ENCODE measurements at places on chromosomes 6 and 20.

DNA sequence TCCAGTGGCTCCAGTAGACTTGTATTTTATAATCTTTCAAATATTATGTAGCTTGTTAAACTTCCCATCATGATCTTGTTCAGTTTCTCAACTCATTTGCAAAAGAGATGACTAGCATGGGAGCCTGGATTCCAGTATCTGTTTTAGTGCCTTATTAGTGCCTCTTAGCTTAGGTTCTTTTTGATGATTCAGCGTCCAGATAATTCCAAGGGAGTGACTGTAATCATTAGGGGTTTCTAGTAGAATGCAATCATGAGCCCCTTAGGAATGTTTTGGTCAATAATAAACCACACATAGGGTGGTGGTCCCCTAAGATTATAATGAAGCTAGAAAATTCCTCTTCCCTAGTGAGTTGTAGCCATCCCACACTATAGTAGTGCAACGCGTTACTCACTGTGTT is 7.0 kb downstream of the CD2AP start:
- DNase-seq: no peak

DNA sequence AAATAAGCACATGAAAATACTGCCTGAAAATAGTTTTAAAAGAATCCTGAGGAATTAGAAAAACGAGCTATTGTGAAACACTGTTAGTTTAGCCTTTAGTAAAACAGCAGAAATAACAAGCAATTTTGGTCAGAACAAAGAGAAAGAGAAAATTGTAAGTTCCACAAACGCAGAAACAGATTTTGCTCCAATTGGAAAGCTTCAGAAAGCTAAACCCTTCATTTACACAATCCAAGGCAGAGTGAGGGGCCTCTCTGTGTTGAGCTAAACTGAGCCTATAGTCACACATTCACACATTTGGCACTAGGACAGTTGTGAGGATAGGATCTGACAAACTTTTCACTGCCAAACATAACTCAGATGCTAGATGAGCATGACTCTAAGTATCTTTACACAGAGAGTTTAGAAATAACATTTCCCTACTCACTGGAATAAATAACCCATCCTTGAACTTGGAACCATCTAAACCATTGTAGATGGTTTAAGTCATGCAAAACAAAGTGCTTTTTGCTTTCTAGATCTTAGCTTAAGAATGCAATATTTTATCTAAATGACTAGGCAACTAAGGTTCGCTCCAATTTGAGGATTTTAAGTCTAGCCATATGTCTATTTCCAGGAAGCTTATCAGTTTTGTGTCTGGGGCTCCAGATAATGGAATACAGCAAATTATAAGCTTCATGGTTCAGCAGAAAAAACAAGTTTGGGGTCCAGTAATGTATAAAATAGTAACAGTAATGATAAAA is 122.6 kb downstream of the SGK1 start:
- DNase-seq: no peak

DNA sequence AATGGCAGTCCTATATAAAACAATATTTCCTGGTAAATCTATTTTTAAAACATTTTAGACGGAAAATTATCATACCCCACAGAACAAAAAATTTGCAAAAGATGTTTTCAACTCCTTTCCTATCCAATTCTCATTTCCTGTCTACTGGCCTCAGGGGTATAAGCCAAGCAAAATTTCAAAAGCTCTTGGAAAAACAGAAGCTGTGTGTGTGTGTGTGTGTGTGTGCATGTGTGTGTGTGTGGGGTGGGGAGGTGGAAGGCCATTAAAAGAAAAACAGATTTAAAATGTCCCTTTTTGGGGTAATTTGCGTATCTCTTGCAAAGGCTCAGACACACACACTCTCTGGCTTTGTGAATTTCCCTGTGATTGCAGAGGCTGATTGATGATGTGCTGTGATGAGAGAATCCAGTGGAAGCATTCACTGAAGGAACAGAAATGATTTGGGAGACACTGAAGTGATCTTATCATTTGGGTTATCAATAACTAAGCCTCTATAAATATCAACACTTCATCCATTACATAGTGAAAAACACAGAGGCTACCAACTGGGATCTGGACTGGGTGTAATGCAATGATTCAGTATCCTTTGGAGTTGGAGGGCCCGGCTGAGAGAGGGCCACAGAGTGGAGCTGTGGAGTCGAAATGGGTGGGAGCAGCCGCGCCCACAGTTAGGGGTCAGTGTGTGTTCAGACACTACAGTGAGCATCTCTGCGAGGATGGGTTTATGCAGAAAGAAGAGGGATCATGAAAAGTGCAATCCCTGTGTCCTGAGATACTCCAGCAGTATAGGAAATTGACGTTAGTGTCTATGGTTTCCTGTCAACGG is 106.8 kb upstream of the PREP start:
- DNase-seq: no peak

- no peak for DNase-seq
Observed at GRCh38 chr6:128516514-128516898, 3.9 kb downstream of the PTPRK start.

GRCh38 chr20:13249118-13249797 is 28.2 kb downstream of the ISM1 start:
- DNase-seq: no peak

DNA sequence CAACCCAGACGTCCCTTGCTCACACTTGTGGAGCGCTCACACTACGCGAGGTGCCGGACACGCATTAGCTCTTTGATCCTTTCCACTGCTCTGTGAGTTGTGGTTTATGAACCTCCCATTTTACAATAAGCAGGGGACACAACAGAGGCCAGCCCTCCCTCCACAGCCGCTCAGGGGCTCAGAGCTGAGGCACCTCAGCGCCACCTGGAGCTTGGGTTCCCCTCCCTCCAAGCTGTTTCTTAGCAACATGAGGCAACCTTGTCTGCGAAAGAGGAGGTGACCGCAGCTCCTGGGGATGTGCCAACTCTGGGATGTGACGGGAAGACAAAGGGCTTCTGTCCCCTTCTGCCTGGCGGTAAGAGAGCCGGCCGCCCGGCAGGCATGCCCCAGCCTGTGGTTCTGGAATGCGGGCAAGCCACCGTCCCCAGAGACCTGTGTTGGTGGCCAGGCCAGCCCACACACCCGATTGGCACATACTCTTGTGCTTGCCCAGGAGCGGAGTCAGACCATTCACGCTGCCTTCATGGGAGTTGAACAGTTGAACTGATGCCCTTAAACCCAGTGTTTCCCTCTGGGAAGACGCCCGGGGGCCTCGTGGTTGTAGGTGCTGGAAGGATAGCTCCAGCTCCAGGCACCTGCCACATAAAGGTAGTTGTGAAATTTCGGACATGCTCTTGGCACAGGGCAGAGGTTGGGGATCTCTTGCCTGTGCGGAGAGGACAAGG is 44.5 kb downstream of the RBM38 start:
- DNase-seq: no peak

DNA sequence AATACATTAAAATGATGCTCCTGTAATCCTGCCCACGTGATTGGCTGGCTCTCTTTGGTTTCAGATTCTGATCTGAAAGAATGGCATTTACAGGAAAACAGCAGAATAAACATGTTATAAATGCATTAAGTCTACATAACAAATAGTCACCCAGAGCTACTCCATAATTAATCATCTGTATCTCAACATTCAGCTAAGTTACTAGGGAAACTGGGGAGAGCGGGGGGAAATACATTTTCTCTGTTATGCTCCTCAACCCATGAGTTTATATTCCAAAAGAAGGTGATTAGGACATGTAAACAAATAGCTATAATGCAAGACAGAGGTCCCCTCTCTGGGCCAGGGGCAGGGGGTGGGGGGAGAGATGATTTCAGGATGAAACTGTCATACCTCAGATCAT is 58.5 kb downstream of the MAP7 start:
- no peak for DNase-seq

DNA sequence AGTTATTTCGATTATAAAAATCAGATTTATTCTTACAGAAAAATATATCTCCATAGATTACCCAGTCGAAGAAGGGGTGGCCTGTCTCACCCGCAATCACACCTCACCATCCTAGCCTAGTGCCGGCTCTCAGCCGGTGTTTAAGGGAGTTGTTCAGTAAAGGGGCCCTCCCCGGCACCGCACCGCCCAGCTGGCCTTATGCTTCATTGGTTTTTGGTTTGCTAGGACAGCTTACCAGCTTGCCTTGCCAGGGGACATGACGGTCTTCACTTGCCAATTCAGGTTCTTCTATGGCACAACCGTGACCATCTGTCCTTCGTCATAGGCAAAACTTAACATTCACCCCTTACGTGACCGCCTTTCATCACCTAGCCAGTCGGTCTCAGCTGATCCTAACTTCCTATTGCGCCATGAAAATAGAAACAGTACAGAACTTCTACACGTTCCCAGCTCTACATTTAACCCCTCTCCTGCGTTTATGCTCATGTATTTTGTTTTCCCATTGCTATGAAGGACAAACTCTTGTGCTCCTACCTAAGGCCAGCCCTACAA is 44.7 kb upstream of the SLC22A16 start:
- DNase-seq: no peak

DNA sequence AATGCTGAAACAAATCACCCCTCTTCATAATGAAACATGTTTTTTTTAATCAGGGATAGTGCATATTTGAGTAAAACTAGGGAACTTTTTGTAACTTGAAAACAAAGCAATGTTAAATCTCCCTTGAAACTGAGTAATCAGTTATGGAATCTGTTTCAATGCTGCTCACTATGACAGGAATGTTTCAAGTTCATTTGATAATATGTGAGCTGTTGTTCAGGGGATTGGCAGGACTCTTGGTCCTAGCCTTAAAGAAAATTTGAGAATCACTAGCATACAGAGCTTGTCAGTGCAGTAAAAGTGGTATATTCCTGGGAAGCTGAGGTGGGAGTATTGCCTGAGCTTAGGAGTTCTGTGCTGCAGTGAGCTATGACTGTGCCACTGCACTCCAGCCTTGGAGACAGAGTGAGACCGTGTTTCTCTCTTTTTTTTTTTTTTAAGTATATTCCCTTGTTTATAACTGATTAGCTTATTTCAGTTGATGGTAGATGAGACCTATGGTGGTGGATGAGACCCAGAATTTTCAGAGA is 21.6 kb upstream of the CALHM6 start:
- no peak for DNase-seq

- no peak for DNase-seq
Observed at GRCh38 chr6:119594907-119595306, 245.3 kb upstream of the MAN1A1 start.

DNA sequence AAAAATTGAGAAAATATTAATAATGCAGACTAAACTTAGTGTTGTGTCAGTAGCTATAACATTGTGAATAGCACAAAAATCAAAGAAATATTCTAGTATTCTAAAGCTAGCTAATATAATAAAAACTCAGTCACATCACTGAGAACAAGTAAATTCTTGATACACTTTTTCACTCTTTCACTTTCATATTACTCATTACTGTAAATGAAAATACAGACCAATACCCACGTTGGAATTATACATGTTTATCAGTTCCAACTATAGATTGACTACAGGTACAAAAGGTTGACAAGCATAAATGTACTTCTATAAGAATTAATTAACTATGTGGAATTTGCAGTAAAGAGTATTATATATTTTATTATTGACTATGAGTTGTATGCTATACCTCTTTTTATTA is 1043.4 kb upstream of the FLRT3 start:
- no peak for DNase-seq

- no peak for DNase-seq
Observed at GRCh38 chr6:139602577-139602976, 228.1 kb upstream of the CITED2 start.

DNA sequence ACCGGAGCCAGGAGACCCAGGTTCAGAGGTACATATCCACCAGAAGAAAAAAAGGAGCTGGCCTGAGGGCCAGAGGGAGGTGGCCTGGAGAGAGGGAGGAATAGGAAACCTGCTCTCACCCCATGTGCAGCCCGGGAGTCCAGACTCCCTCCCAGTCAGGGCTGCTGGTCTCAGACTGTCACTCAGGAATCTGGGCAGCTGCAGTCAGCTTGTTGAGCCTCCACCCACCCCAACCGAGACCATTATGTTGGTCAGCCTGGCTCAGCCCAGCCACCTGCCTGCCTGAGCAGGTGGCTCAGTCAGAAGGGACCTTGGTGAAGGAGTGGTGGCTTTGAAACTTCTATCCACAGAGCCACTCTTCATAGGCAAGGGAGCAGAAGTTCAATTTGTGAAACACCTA is 53.3 kb upstream of the EPB41L1 start:
- no peak for DNase-seq

- DNase-seq: no peak
Observed at GRCh38 chr20:20992277-20992676, 113.9 kb downstream of the LINC00237 start.

DNA sequence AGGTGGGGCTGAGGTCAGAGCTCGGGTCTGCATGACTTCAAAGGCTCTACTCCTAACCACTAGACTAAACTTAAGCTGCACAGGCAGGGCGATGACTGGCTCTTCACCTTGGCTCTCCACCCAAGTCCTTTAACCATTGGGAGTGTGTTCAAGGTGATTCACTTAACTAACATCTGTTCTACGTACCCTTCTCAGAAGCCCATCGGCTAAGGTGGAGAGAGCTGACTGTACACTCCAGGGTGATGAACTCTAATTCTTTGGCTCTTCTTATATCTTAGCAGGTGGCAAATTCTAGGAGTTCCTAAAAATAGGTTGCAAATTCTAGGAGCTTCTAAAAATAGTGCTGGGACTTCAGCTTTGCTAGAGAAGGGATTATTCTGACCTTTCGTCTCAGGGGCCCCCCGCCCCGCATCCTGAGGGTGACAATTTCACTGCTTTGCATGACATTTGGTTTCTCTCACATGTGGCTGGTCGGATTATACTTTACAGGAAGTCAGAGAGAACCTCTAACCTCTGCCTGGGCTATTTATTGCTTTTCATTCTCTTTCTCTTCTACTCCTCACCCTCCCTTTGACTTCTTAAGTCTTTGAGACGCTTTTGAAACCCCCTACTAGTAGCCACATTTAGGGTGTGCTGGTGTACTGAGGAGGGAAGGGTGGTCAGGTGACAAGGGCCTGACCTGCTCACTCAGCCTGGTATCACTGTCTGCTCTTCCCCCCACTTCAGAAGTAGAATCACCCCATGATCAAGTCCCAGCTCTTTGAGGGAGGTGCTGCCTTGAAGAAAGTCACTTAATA is 55.5 kb downstream of the PRDM1 start:
- DNase-seq: no peak

GRCh38 chr20:9196110-9196509 is 127.2 kb downstream of the PLCB4 start:
- no peak for DNase-seq

GRCh38 chr6:158705386-158706126 is 55.7 kb downstream of the SYTL3 start:
- no peak for DNase-seq

GRCh38 chr6:40355066-40355465 is 232.1 kb downstream of the LRFN2 start:
- no peak for DNase-seq

Measured in stimulated activated CD8-positive, alpha-beta memory T cell treated with anti-CD3 and anti-CD28 coated beads, Interleukin-12 subunit alpha, Interleukin-12 subunit beta, amount 100 ng/mL, for 4 hours (primary cell).